NCI-H524 (cell line): ENCODE measurements at places on chromosomes 16 and 17.

DNA sequence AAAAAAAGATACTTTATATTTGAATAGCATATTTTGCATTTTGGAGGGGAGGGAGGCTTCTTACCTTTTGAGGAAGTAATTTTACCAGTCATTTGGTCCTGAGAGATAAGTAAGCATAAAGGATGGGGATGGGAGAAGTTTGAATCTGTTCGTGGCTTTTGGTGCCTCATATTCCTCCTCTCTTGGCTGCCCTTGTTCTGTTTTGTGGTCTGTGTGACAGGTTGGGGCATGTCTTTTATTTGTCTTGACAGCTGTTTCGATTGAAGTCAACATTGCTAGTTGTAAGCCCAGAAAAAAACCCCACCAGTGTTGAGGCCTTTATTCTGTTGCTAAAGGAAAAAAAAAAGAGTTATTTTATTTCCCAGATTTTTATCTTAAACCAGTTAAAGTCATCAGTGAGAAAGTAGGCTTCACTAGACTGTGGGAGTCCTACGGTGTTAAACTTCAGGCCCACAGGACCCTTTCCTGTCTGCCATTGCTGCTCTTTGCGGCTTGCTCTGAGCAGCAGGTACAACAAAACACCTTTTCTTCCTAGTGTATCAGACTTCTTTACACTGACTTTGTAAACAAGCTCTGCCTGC is 11.4 kb downstream of the SLC7A6 start:
- DNase-seq = no peak

GRCh38 chr17:18045691-18046350 is 6.6 kb downstream of the GID4 start:
- no peak for DNase-seq

GRCh38 chr17:17724307-17725010 is 43.2 kb downstream of the RAI1 start:
- DNase-seq = no peak

- DNase-seq = peak; percentile 81
Measured at GRCh38 chr16:63361032-63361624, 1324.9 kb upstream of the CDH8 start.

- DNase-seq = no peak
Measured at GRCh38 chr16:48596326-48596725, 13.7 kb downstream of the N4BP1 start.

DNA sequence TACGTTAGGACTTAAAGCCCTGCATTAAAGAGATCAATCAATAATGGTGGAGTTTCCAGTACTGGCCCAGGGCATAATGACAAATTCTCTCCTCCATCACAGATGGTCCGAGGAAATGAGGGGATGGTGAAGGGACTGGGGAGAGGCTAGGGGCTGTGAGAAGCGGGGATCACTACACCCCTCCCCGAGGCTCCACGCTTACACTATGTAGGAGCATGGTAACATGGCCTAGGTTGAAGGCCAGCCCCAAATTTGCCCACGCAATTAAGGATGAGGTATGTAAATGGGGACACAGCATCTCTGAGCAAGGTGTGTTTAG is 8.0 kb upstream of the AKTIP start:
- no peak for DNase-seq

GRCh38 chr16:51982715-51983680 is 563.9 kb downstream of the TOX3 start:
- DNase-seq = peak; percentile 69

DNA sequence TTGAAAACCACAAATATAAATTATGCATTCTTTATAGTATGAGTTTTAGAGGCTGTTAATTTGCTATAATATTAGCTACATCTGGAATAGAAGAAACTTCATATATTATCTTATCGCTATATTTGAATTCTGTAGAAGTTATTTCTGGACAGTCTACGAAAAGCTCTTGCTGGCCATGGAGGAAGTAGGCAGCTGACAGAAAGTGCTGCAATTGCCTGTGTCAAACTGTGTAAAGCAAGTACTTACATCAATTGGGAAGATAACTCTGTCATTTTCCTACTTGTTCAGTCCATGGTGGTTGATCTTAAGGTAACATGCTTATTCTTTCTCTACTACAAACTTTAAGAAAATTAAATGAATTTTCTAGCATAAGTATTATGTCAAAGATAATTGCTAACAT is 96.8 kb downstream of the OMG start:
- DNase-seq = no peak

DNA sequence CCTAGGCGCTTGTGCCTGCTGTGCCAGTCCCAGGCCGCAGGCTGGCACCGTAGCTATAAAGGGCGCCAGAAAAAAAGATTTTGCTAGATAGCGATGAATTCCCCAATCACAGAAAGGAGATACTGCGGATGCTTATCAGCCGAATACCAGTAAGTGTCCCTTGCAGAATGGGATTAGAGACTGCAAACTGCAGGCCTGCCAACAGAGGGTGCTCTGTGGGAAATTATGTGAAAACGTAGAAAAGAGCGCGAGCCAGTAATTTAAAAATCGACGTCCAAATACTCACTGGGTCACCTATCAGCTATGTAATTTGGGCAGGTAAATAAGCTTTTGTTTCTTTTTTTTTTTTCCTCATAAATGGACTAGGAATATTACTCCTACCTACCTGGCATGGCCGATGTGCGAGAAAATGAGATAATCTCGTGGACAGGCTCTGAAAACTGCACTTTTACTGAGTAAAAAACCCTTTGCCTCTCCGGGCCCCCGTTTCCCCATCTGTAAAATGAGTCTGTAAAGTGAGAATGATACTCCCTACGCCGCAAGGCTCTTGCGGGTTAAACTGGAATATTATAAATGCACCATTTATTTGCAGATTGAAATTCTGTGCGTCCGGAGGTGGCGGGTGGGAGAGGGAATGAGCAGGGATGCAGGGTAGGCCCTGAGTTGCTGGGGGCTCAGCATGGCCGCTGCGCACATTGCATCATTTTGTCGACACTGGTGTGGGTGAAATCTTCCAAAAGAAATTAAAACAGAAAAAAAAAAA is 1.2 kb upstream of the COG1 start:
- DNase-seq = peak; percentile 76

DNA sequence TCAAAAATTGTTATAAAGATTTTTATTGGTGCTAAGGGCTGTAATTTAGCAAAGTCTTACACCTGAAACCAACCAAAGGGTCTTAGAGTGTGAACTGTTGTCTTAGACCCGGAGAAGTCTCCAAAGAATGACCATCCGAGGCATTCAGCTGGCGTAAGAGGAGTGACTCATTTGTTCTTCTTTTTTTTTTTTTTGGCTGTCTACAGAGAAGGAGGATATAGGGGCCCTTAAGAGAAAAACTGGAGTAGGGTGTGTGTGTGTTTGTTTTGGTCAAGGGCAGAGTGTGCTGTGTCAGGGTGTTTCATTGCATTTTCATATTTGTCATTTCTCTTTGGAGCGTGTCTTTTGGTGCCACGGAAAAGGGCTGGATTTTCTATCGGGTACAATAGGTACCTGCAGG is 508.0 kb downstream of the WWOX start:
- no peak for DNase-seq

GRCh38 chr16:81265658-81266451 is 27.4 kb downstream of the BCO1 start:
- no peak for DNase-seq

DNA sequence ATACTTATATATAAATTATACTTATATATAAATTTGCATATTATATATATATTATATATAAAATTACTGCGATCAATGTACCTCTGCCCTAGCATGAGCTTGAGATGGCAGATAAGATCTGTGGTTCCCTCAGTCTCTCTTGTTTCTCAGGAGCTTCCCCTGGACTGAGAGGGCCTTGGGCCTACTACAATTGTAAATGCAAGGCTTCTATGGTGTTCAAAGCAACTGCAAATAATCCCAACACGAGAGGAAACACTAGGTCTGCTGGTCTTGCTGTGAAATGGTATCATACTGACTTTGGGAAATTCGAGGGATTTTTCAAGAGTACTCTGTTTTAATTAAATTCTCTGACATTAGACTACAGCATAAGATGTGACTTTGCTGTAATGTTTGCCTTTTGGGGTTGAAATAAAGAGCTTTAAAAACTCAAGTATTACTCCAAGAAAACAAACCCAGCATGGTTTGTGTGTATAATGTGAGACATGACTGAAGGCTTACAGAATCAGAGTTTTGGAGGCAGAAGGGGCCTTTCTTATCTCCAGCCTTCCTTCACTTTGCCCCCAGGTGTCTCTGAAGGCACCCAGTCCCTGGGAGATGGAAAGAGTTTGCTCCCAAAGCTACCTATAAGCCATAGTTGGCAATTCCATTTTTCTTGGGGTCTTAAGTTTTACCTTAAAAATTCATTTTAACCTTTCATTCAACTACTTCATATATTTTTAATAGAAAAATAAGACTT is 24.2 kb downstream of the ACSM1 start:
- no peak for DNase-seq

DNA sequence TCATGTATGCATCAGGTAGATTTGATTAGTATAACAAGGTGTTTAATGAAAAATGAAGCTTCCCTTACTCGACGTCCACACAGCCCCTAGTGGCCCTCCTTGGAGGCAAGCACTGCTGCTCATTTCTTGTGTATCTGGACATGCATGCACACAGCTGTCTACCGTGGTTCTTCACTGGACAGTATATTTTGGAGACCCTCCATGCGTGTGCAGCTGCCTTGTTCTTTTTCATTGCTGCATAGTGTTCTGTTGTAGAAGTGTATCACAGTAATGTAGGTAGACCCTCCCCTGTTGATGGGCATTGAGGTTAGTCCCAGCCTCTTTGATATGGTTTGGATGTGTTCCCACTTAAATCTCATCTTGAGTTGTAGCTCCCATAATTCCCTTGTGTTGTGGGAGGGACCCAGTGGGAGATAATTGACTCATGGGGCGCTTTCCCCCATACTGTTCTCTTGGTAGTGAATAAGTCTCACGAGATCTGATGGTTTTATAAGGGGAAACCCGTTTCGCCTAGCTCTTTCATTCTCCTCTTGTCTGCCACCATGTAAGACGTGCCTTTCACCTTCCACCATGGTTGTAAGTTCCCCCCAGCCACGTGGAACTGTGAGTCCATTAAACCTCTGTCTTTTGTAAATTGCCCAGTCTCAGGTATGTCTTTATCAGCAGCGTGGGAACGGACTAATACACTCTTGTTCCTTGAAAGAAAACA is 6.3 kb downstream of the CMIP start:
- DNase-seq = no peak

DNA sequence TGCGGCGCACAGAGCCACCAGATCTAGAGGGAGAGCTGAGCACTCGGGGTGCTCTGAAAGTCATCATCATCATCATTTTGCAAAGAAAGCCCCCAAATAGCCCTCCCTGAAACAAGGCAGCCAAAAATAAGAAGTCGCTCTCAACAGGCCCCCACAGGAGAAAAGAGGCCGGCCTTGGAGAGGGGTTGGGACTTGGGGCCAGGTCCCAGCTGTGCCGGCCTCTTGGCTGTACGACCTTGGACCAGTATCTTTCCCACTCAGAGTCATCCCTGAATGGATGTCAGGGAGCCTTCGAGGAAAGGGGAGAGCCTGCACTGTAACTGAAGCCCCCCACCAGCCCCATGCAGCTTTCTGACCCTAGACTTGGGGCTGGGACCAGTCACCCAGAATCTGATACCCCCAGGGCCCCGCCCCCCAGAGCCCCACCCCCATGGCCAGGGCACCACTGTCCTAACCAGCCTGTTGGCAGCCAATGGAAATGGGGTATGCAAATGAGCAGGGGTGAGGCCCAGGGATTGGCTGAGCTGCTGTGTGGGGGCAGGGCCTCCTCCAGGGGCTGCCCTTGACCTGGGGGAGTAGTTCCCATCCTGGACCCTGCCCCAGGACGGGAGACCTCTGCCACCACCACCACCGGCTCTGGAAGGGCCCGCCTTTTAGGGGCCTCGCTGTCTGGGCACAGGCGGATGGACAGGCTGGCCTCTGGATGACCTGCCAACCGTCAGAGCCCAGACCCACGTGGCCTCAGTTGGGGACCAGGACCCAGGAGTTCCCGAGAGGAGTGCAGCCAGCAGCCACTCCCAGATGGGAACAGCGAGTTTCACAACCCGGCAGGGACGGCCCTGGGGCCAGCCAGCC is 15.4 kb downstream of the ZFPM1 start:
- DNase-seq = no peak

GRCh38 chr16:71357681-71358080 is 842 bp upstream of the CALB2 start:
- DNase-seq = peak; percentile 63

DNA sequence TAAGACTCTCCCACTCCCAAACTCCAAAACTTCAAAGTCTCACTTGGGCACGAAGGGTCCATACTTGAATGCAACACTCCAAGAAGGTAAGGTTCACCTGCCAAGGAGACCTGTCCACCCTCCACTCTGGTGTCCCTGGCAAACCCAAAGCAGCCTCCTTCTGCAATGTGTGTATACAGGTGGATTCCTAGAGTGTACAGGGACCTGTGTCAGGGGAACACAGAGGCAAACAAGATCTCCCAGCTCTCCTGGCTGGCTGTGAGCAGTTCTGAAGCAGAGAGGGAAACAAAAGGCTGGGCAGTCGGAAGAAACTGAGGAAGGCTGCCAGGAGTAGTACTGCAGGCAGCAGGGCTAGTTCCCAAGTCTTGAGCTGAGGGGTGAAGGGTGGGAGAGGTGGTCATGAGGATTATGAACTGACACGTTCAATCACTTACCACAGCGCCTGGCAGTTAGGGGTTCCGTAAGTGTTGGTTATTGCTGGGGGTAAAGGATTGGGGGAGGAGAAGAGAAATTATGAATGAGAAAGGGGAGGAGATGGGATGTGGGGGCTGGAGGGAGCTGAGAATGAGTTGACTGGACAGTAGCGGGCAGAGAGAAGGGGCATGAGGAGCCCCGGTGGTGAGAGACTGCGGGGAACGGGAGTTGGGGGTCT is 795 bp downstream of the KCTD13 start:
- no peak for DNase-seq

DNA sequence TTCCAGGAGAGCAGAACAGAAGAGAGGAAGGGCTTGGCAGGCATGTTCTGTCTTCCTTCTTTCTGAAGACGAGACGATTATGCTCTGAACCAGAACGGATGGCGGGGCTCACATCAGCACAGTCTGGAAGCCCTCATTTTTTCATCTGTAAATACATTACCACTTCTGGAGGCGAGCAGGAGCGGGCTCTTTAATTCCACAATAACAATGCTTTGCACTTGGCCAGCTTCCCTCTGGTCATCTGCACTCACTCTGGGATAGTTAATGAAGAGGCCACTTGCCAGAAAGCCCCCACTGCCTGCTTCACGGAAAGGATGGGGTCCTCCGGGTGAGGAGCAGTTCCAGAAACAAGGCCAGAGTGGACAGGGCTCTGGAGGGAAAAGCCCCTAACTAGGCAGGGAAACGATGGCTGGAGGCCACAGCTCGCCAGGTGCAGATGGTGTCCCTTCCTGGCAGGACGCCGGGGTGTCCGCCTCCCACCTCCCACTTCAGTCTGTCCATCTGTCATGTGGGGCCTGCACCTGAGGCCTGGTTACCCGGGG is 13.1 kb upstream of the BCAR1 start:
- peak; percentile 88 for DNase-seq

DNA sequence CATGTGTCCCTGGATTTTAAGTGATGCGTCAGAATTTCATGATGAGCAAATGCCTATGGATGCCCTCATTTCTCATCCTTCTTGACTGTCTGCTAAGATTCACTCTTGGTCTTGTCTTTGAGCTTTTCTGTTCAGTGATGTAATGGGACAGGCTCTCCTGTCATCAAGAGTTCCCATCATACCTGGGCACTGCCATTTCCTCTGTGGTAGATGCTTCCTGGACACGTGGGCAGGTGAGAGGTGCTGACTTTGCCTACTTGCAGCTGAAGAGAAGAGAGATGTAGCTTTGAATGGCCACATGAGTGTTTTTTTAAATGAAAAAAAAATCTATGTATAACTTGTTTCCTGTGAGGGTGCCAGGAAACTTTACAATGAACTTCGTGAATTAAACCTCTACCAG is 557.7 kb downstream of the MAF start:
- DNase-seq = no peak
